Ovary (tissue), 10 donors: ENCODE measurements at places on chromosomes 16 and 17. TPM values are rescaled to one million over a fixed set of nuclear protein-coding genes. Genes with fewer than 3 reads are reported as not detected.

Gene MYH13
- total RNA-seq, result not detected

DNA sequence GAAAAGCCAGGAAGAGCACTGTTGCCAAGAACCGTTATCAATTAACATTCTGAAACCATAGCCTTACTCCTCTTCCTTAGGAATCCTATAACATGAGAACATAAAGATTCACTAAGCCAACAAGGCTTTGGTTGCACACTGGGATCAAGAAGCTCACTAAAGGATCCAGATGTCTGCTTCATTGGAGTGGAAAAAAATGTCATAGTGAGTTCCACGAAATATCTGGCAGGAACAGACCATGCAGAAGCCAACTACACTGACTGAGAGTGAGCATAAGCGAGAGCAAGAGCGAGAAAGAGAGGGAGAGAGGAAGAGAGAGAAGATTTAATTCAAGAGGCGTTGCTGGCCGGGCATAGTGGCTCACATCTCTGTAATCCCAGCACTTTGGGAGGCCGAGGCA is 13.4 kb upstream of the MEIOC start:
- no peak for DNase-seq

DNA sequence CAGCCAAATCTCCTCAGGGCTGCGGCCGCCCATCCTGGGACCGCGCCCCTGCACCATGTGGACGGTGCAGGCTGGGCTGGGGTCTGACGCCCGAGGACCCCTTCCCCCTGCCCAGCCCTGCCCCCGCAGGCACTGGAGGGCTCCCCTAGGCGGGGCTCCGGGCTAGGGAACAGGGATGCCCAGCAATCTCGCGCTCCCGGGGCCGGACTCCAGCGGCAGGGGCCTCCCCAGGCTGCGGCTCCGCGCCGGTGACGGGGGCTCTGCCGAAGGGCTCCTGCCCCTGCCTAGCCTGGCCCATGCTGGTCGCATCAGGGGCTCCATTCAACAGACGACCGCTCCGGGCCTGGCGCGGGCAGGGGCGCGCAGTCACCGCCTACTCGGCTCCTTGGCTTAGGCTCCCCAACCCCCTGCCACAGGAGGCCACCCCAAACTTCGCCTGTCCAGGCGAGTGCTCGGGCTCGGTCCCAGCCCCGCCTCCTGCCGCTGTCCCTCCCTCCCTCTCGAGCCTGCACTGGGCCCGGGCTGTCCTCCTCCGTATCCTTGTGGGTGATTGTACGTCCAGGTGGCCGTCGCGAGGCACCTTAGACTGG is 27.4 kb upstream of the ADORA2B start:
- DNase-seq, result no peak

- no peak for DNase-seq
Observed at GRCh38 chr17:6350806-6351205, 84.1 kb downstream of the AIPL1 start.

Gene RAB11FIP3
- total RNA-seq, result 58.1 TPM

- peak; percentile 72 for DNase-seq
Observed at GRCh38 chr17:78257810-78258322, 26.4 kb downstream of the TMEM235 start.

Gene PRAC2
- not detected for total RNA-seq

Gene SKAP1
- total RNA-seq, result 1.3 TPM

DNA sequence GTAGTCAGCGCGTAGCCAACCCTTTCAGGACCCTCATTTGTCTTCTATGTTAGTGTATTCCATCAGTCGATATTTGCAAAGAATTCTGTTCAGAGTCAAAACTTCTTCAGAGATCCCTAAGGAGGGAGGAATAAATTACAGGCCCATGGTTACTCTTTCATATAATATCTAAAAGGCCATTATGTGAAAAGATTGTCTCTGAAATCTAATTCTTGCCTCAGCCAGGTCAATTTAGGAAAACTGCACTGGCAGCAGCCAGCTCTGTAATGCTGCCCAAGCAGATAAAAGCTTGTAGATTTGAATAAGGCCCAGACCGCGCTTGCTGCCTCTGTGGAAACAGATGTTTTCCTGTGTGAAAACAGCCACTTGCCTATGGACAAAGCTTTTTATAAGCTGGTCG is 379.8 kb downstream of the CNTNAP4 start:
- DNase-seq, result no peak

DNA sequence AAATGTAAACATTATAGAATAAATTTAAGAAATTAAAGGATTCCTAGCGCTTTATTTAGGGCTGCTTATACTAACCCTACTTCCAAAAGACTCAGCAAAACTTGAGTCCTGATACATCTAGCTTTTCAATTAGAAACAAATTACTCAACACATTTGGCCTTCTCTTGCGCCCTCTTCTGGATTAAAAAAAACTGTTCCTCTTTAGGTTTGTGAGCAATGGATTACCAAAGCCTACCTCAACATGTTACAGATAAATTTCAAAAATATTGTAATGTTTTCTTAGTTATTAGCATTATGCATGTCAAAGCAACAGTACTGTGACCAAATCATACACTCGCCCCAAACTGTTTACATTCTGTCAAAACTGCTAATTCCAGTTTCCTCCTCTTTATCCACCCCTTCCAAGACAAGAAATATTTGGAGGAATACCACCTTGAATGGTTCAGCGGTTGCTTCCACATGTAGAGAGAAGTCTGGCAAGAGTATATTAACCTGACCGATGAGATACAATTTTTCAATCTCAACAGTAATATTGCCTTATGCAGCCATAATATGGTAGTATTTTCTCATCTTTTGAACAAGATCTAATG is 2.7 kb downstream of the NUFIP2 start:
- no peak for DNase-seq

DNA sequence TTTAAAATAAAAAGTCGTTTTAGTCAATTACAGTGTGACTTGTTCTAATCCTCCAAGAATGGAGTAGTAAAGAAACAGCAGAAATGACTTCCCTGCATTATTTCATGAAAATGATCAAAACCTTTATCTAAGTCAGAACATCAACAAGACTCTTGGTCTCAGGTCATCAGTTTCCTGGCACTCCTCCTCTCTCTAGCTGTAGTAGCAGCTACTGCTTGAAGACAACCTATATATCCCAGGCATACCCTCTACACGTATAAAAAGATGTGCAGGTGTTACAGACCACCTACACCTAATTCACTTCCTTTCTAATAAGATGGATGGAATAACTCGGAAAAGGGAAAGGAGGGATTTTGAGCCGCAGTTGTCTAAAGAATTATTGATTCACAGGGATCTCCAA is 1.6 kb upstream of the FBF1 start:
- DNase-seq, result no peak

- no peak for DNase-seq
Observed at GRCh38 chr16:56667581-56668571, at the start of gene MT1G. Gene MT1G, minus strand, starts transcription at chr16:56668065. Its CDS starts 72 bp downstream, at chr16:56667993.

DNA sequence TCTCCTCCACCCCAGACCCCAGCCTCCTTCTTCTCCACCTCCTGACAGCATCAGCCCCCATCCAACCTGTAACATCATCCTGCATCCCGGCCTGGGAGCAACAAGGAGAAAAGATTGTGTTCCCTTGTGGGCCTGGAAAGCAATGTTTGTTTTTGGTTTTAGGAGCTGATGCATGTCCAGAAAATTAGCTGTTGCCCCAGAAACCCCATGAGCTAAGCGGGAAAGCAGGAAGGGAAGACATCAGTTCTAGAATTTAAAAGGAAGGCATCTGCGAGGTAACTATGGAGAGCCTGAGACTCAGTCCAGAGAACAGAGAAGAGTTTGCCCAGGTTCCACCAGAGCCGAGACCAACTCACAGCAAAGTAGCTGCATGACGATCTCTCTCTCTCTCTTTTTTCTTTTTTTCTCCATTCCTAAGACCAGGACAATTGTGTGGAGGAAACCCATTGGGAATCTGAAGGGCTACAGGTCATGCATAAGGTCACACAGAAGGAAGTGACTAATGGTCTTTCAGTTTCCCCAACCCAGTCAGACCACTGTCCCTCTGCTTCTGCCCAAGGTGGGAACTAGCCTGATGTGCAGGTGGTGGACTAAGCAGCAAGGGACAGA is 124.4 kb downstream of the SLC39A11 start:
- no peak for DNase-seq

Gene ENO3
- total RNA-seq, result 2.9 TPM

- no peak for DNase-seq
Observed at GRCh38 chr17:29393436-29393835, 3.3 kb downstream of the TAOK1 start.

DNA sequence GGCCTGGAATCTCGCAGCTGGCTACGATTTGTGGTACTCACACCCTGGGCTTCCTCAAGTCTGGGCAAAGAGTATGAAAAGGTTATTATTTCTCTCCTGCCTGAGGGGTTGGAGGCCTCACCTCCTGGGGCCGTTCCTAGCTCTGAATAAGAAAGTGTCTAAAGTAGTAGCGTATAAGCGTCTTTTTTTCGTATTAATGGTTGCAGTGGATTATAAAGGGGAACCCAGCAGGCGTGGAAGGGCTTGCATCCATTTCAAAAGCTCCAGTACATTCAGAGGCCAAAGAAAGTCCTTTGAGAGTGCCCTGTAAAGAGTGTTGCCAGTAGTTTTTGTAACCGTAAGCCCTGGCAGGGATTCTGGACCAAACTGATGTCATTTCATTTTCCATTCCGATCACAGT is 72.2 kb upstream of the MPHOSPH6 start:
- no peak for DNase-seq

Gene RIPOR1
- 96.3 TPM for total RNA-seq

Gene LDHD
- total RNA-seq, result 25.4 TPM

DNA sequence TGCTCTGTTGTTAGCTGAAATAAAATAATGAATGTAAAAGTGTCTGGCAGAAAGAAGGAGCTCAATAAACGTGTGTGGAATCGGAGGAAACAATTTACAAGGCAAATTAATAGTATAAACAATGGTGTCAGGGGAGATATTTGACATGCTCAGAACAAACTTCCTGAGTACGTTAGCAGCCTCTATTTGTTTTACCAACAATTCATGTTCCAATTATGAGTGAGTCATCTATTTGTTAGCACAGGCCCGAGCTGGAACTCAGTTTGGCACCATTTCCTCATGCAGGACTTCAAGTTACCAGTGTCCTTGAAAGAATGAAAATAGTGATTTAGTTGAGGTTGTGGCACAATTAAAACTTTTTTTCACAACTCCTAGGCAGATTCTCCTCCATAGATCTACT is 9.1 kb downstream of the ASIC2 start:
- peak; percentile 59 for DNase-seq

Gene GPRC5C
- total RNA-seq, result 82.2 TPM

GRCh38 chr17:71548540-71549190 is 572.2 kb upstream of the SOX9 start:
- DNase-seq, result no peak

DNA sequence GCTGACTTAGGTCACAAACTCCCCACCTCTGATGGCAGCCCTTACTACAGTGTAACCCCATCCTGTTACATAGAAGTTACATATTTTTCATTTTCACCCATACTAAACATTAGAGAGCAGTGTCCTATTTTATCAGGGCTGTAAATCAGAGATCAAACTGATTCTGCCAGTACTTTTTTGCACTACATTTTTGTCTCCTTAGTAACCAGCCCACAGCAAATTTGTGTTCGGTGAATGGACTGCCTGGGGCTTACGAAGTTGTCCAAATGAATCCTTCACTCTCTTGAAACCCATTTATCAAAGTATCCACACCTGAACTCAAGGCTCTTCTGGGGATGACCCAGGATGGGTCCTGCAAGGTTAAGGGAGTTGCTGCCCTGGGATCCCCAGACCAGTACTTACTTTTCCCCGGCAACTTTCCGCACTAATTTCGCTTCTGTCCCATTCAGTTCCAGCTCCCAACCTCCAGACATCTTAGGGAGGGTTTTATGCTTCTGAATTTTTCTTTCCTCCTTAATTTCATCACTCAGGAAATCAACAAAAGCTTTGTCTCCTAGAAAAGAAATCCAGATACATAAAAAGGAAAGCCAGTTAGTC is 1.1 kb downstream of the C1QBP start:
- DNase-seq, result no peak

DNA sequence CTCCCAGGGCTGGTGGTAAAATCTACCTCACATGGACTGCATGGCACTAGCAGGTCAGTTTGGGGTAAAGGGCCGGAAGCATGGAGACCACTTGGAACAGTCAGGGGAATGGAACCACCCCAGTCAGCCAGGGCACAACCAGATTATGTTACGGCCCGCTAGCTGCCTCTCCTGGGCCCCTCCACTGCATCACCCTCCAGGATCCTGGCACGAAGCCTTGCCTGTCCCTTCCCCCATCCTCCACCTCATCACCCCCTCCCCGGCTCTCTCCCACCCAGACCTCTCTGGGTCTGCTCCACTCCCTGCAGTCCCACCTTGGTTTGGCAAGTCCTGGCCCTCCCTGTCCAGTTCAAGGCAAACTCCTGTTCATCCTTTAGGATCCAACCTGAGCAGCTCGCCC is 91.7 kb downstream of the CLEC16A start:
- no peak for DNase-seq

- no peak for DNase-seq
Observed at GRCh38 chr17:8695916-8696415, 48.7 kb downstream of the CCDC42 start.

GRCh38 chr16:85943711-85944110 is 44.7 kb downstream of the IRF8 start:
- DNase-seq, result no peak

Gene COX11
- 42.0 TPM for total RNA-seq

- DNase-seq, result no peak
Observed at GRCh38 chr17:81804559-81805399, 829 bp downstream of the GCGR start.

DNA sequence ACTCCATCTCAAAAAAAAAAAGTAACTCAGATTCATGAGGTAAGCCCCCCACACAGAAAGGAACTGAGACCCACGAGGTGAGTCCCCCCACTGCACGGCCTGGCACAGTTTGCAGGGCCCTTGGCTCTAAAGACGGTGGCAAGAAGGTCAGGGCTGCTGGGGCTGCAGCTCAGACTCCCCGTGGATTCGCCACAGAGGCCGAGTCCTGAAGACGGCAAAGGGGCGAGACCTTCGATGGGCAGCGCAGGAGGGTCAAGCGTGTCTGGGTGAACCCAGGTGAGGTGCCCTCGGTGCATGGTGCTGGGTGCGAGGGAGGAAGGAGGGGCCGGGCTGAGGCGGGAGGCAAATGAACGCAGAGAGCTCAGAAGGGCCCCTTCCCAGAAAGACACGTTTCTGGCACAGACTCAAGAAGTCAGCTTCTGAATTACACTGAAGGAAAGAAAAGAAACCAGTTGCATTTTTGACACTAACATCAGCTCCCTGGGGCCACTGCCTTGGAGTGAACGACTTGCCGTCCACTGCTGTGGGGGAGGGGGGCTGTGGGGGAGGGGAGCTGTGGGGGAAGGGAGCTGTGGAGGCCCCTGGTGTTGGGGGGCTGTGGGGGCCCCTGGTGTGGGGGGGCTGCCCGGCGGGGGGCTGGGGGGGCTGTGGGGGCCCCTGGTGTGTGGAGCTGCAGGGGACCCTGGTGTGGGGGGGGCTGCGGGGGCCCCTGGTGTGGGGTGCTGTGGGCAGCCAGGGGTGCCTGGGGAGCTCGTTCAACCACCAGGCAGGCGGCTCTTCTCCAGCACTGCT is 69.8 kb upstream of the METRNL start:
- DNase-seq, result no peak

DNA sequence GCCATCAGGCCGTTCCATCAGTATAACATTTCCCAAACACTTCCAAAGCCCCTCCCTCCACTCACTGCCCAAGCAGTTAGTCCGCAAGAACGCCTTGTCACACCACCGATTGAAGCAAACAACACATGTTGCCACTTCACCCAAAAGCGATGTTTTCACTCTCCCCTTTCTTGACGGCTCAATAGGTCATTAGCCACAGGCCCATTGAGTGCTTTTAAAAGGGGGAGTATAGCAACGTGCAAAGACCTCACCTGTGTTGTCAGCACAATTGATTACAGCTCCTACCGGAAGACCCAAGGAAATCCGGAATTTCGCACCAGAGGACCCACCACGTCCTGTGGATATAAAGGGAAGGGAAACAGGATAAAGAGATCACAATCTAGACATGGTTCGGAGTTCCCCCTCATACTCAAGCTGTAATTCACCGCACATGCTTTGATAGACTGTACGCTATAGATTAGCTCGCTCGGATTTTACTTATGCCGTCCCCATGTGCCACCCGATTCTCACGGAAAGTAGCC is 690 bp downstream of the RPL23 start:
- no peak for DNase-seq
